ENCODE measurements at places on chromosomes 1 and 21. TPM values are rescaled to one million over a fixed set of nuclear protein-coding genes. Genes with fewer than 3 reads are reported as not detected.
A peak's percentile ranks its signal among the peaks of the same experiment; 100 is the strongest.

PGLYRP4 gene
- polyA plus RNA-seq: 0.04 TPM

DMBX1 gene
- polyA plus RNA-seq: not detected

ASAP3 gene
- polyA plus RNA-seq: 0.27 TPM

RGS8 gene
- polyA plus RNA-seq: not detected

PLPPR4 gene
- not detected for polyA plus RNA-seq

KANK4 gene
- polyA plus RNA-seq: not detected

IRF6 gene
- 0.21 TPM for polyA plus RNA-seq

CFAP298 gene
- polyA plus RNA-seq: 18.7 TPM

OR10Z1 gene
- not detected for polyA plus RNA-seq

HFM1 gene
- not detected for polyA plus RNA-seq

COL6A1 gene
- 0.09 TPM for polyA plus RNA-seq

PLEKHN1 gene
- polyA plus RNA-seq: 0.21 TPM

EIF2D gene
- polyA plus RNA-seq: 26.9 TPM

C1QTNF12 gene
- 1.1 TPM for polyA plus RNA-seq

DNA sequence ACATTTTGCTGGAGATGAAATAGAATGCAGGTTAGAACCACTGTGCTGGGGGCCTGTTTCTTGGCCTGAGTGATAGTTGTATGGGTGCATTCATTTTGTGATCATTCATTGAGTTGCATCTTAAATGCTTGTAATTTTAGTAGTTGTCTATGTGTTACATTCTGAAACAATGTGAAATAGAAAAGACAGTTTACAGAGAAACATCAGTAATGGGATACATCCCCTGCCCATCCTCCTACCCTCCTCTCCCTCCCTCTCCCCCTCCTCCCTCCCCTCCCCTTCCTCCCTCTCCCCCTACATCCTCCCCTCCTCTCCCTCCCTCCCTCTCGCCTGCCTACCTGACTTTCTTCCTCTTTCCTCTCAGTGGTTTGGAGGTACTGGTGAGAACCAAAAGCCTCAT, 54.5 kb upstream of the COL6A1 start:
- no peak for DNase-seq

DNA sequence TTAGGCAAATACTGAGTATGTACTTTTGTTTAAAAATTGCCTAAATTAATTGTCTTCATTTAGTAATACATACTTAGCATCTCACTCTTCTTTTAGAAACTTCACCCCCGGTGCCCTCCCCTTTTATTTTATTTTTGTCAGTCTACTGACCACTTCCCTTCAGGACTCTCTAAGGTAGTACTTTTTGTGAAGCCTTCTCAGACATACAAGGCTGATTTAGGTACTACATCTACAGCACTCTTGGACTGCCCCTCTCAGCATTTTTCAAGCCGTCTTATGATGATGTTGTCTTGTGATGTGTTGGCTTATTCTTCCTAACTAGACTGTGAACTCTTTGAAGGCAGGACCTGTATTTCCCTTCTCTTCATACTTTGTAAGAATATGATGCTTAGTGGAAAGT, 24.7 kb downstream of the RPS6KC1 start:
- no peak for DNase-seq

- DNase-seq: no peak
Measured at GRCh38 chr21:38229260-38229877, 27.4 kb upstream of the KCNJ15 start.

- peak; percentile 17 for DNase-seq
Measured at GRCh38 chr1:181482521-181483284, 614 bp upstream of the CACNA1E start.

- no peak for DNase-seq
Measured at GRCh38 chr1:236166041-236166440, 23.7 kb downstream of the GPR137B start.

DNA sequence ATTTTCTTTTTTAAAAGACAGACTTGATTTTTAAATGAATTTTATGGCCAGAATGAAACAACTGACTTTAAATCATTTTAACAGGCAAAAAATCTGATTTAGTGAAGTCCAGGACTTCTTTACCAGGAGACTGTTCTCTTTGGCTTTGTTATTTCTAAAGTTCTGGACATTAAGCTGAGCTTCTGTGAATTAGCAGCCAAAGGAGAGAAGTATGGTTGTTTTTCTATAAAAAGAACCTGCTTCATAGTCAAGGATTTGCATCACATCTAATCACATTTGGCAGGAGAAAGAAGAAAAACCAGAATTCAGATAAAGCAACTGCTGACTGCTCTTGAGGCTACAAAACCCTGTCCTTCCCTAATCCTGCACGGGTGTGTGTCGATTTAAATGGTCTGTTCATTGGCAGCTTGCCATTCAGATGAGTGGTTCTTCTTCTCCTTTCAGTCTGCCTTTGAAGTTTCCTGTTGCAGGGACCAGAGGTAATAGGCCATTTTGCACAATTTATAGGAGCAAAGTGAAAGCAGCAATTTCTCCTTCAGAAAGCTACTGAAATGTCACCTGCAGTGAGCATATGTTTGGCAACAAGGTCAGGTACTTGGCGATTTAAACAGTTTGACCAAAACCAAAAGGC, 215.4 kb downstream of the OLFM3 start:
- peak; percentile 19 for DNase-seq

GRCh38 chr1:108527837-108528236, 32.1 kb upstream of the EEIG2 start:
- no peak for DNase-seq

DNA sequence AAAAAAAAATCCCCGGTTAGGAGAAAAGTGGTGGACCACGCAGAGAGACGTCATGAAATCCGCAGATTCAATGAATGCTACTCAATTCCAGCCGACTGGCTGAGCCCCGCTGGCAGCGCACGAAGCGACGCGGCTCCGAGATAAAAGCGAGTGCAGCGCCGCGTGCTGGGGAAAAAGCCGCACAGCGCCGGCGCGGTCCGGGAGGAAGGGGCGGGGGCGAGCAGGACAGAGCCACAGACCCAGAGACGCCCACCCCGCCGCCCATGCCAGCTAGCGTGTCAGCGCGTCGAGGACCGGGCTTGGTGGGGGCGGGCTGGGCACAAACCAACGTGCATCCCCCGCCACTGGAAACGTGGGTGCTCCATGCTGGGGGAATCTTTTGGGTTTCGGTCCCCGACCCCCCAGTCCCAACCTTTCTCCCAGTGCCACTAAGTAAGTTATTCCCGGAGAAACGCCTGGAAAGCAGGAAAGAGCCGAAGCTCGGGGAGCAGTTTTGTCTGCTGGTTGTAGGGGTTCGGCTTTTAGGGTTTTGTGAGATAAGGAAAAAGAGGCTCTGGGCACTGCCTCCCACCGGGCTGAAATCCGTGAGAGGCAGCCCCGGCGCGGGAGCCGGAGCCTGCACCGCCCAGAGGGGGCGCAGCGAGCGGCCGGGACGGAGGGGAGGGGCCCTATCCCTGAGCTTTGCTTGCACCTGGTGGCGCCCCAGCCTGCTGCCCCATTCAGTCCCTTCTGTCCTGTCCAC, at the start of gene KCNJ6:
Gene KCNJ6 (minus strand): TSS at position 148 of the 742 bp plus-strand sequence. CDS start 75,775 bp downstream, outside the sequence.
- peak; percentile 29 for DNase-seq

- peak; percentile 35 for DNase-seq
Measured at GRCh38 chr1:23554481-23555269, 4.6 kb downstream of the ID3 start.

DNA sequence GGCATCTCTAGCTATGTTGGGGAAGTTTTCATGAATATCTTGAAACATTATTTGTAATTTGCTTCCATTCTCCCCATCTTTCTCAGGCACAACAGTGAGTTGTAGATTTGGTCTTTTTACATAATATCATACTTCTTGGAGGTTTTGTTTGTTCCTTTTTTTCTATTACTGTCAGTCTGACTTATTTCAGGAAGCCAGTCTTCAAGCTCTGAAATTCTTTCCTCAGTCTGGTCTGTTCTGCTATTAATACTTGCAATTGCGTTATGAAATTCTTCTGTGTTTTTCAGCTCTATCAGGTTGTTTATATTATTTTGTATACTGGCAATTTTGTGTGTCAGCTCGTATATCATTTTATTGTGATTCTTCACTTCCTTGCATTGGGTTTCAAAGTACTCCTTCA, 424.6 kb upstream of the PTBP2 start:
- no peak for DNase-seq

GRCh38 chr1:230899841-230900251, 31.5 kb upstream of the C1orf198 start:
- DNase-seq: no peak

- no peak for DNase-seq
Measured at GRCh38 chr1:162303004-162303344, 73.7 kb downstream of the SPATA46 start.

GRCh38 chr1:116693759-116694480, 26.4 kb upstream of the IGSF3 start:
- DNase-seq: no peak

- no peak for DNase-seq
Measured at GRCh38 chr1:209855006-209855405, 27.2 kb downstream of the UTP25 start.

- DNase-seq: no peak
Measured at GRCh38 chr1:240342251-240342625, 250.6 kb downstream of the FMN2 start.

DNA sequence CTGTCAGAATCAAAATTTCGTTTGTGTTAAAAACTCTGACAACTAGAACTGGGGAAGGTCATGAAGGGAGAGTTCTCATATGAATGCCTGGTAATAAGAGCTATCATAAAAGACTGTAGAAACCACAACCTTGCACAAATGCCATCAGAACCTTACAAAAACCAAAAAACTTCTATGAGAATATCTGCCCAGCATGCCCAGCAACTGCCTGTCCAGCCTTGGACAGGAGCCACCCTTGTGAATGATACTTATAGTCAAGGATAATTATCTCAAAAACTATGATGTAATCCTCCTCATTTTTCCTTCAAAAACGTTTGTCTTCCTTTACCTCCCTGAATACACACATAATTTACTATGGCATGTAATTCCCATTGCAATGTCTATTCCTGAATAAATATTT, 53.4 kb upstream of the C1orf185 start:
- no peak for DNase-seq

GRCh38 chr1:25066731-25067517, 136.8 kb upstream of the RUNX3 start:
- DNase-seq: no peak

GRCh38 chr21:46428987-46429710, 29.5 kb upstream of the DIP2A start:
- DNase-seq: no peak

- no peak for DNase-seq
Measured at GRCh38 chr1:214553142-214553710, 1.8 kb upstream of the PTPN14 start.

GRCh38 chr21:46191257-46191685, 7.0 kb upstream of the SPATC1L start:
- no peak for DNase-seq

DNA sequence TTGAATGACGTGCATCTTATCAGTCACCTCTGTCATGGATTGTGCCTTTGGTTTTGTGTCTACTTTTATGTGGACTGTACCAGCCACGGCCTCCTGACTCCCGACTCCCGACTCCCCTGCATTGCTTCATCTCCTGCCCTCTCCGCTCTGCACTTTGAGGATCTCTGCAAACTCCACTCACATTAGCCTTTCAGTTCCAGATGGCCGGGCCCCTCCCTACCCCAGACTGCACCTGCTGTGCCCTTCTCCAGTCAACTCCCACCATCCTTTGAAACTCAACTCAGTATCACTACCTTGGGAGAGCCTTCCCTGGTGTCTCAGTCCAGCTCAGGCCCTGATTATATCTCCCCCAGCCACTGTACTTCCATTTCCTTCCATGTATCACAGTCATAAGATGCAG, 71.4 kb downstream of the MDM4 start:
- no peak for DNase-seq

DNA sequence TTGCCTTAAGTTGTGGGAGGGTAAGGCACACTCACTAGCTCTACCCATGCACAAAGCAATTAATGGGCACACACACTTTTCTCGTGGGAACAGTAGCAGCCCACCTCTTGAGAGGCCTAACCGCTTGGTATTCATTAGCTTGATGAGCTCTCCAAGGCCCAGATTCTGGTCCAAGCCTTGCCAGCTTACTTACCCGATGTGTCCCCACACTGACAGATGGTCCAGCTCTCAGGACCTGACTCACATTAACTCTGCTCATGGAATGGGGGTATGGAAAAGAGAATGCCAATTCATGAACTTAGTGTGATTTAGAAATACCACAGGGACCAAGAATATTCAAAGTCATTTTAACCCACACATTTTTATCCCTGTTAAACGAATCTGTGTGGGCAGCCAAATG, 106.8 kb upstream of the CACHD1 start:
- no peak for DNase-seq

GRCh38 chr1:42157667-42158066, 4.5 kb downstream of the GUCA2B start:
- no peak for DNase-seq

DNA sequence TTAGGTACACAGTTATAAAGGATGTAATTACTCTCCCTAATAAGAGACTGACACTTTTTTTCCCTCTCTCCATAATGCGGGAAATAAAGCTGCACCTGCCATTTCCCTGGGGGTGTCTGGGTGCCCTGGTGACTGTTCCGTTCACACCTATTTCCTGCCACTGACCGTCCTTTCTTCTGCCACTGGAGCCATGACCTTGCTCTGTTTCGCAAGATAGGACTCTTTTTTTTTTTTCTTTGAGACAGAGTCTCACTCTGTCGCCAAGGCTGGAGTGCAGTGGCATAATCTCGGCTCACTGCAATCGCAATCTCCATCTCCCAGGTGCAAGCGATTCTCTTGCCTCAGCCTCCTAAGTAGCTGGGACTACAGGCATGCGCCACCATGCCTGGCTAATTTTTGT, 66.1 kb upstream of the SERBP1 start:
- DNase-seq: no peak

DNA sequence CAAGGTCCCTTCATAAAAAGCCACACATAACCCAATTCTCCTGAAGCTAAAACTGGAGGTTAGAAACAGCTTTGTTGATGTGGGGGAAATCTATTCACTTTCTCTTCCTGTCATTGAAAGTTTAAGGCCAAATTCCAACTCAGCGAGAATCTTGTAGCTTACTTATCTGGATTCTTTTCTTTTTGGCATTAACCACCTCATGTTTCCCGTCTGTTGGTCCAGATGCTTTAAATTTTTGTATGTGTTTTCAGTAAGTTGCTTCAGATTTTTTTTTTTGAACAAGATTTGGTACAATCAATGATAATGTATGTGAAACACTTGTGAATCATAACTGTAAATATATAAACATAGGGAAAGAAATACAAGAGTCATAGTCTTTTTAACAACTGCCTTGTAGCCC, 33.7 kb upstream of the NEK7 start:
- DNase-seq: no peak
